HAP-1 (cell line): ENCODE measurements at places on chromosomes 6 and 20.
A peak's percentile ranks its signal among the peaks of the same experiment; 100 is the strongest.

- DNase-seq: no peak
These were observed 82.3 kb upstream of the GCM1 start for GRCh38 chr6:53230775-53231467.

DNA sequence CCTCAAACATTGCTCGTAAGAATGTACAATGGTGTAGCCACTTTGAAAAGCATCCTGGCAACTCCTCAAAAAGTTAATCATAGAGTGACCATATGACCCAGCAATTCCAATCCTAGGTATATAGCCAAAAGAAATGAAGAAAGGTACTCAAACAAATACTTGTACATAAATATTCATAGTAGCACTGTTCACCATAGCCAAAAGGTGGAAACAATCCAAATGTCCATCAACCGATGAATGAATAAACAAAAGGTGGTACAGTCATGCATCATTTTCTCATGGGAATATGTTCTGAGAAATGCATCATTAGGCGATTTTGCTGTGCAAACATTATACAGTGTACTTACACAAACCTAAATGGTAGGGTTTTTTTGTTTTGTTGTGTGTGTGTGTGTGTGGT, 74.4 kb upstream of the TBC1D7 start:
- DNase-seq: no peak

DNA sequence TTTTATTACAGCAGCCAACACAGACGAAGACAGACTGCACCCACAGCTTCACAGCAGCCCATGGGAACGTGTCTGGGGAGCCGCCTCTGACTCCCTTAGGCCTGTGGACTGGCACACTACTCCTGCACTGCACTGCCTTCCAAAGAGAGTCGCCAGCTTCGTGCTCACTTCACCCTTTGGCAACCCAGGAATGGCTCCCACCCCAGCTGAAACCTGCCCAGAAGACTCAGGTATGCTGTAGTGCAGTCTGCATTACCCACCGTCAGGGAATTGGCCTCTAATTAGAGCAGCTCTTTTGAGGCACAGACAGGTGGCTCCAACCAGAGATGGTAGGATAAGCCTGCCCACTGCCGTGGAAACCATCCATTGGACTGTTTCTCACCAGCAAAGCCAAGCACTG, 39.9 kb upstream of the FRMD1 start:
- DNase-seq: no peak

DNA sequence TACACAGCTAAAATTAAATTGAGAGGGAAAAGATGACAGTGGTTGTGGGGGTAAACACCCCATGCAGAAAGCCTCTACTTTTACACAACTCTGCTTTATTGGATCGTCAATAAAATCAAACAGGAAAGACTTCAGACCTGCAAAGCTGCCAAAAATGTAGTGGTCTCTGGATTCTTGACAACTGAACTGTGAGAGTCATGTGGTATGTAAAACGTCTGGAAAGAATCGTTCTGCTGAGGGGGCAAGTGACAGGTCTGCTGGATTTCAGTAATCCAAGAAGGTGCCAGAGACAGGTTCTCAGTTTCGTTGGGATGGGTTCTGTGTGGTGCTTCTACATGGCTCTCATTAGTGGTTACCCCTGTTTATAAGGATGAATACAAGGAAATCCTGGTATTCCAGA, 63.3 kb downstream of the TSPYL4 start:
- DNase-seq: no peak

GRCh38 chr6:56652994-56653393, 10.3 kb upstream of the DST start:
- peak; percentile 93 for DNase-seq

GRCh38 chr6:109069746-109070145, 24.9 kb downstream of the SESN1 start:
- no peak for DNase-seq

DNA sequence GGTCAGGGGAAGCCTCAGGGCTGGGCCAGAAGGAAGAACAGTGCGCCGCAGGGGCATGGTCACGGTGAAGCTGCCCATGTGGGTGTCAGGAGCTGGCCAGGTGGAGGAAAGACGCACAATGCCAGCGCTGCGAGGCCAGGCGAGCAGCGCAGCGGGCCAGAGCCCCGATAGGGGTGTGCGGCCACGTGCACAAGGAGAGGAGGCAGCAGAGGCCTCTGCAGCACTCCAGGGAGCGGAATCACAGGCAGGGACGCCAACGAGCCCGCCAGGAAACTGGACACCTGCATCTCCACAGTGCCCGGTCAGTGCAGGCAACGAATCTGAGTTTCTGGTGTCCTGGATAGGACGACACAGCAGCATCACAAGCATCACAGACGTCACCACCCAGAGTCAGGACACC, 35.7 kb downstream of the TAF4 start:
- no peak for DNase-seq

- no peak for DNase-seq
These were observed 152.4 kb upstream of the COL21A1 start for GRCh38 chr6:56399672-56400263.

- no peak for DNase-seq
These were observed 4.9 kb upstream of the APCDD1L start for GRCh38 chr20:58519940-58520712.

DNA sequence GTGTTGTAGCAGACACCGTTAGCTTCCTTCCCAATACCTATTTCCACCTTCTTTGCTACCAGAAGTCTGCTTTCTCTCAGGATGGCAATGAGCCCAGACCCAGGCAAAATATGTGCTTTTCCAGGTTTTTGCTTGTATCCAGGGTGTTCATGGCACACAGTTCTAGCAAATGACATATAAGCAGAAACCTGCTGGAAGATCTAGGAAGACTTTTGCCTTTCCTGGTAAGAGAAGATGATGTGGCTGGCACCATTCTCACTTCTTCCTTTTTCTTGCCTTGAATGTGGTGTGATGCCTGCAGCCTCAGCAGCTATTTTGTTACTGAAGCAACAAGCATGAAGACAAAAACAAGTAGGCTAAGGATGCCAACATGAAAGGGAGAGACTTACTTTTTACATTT, 19.2 kb upstream of the TBC1D22B start:
- no peak for DNase-seq

- DNase-seq: no peak
These were observed 180.5 kb downstream of the JARID2 start for GRCh38 chr6:15426395-15426794.

- no peak for DNase-seq
These were observed 3.8 kb upstream of the TMEM181 start for GRCh38 chr6:158556113-158556512.

- no peak for DNase-seq
These were observed 88.0 kb upstream of the ELOVL5 start for GRCh38 chr6:53436526-53437303.

GRCh38 chr20:51529081-51529681, 13.3 kb downstream of the NFATC2 start:
- no peak for DNase-seq

- DNase-seq: no peak
These were observed 2.1 kb upstream of the RRAGD start for GRCh38 chr6:89414215-89414614.

DNA sequence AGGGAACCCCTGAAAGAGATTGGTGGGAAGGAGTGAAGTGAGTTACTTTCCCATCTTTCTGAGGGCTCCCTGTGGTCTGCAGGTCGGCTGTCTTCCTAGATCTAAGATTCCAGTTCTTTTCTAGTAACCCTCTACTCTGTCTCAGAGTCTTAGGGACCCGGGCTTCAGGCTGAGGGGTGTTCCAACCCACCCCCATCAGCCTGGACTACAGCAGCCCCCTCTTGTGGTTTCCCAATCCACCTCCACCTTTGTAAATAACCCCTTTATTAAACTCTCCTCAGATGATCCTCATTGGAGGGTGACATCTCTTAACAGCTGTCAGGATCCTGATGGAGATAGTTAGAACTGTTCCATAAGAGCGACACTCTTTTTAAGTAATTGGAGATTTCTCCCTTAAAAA, 300.4 kb downstream of the LRFN2 start:
- DNase-seq: no peak

DNA sequence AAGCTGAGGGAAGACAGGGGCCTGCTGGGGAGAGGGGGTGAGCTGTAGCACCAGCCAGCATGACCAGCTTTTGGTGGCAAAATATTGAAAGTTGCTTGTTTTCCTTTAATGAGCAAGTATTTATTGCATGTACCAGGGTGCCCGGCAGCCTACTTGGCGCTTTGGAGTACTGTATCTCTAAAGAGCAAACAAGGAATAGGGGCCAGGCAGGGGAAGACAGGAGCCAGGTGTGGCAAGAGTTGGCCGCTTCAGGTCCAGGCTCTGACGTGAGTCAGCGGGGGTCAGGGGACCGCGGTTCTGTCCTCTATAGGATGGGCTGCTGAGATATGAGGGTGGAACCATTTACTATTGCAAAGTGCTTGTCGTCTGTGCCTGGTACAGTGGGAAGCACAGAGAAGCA, 63.1 kb downstream of the PSMG4 start:
- no peak for DNase-seq

DNA sequence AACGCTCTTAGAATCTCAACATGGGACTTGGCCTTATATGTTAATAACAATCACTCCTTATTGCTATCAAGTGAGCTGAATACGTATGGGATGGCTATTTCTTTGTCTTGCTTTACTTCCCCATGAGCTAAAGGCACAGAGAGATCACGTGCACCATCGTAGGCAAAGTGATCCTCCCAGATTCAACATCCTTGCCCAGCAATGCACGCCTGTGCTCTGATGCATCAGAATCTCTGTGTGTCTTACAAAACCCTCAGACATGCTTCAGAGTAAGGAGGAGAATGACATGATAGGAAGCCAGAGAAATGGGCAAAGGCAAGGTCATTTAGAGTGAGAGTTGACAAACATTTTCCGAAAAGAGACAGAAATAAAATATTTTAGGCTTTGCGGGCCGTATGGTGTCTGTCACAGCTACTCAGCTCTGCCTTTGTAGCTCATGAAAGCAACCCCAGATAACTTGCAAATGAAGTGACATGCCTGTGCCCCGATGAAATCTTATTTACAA, 277.6 kb upstream of the CDH4 start:
- DNase-seq: no peak

GRCh38 chr20:31943052-31943471, 8.8 kb downstream of the PDRG1 start:
- no peak for DNase-seq

GRCh38 chr6:46637145-46637544, 15.5 kb downstream of the CYP39A1 start:
- no peak for DNase-seq

DNA sequence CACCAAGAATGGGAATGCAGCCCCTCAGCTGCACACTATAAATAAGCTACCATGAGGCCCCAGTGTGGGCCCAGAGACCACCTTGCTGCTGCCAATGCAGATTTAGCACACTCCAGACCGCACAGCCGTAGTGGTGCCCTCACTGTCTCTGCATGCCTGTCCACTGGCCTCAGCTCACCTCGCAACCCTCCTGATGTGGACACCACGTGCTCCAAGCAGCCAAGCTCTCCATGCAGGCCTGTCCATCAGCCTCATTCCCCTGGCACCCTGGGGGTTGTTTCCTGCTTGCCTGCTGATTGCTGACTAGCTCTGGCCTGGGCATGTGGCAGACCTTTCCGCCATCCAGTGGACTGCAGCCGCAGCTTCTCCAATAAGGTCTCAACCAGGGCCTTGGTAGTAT, 36.2 kb downstream of the ZBTB9 start:
- DNase-seq: no peak

DNA sequence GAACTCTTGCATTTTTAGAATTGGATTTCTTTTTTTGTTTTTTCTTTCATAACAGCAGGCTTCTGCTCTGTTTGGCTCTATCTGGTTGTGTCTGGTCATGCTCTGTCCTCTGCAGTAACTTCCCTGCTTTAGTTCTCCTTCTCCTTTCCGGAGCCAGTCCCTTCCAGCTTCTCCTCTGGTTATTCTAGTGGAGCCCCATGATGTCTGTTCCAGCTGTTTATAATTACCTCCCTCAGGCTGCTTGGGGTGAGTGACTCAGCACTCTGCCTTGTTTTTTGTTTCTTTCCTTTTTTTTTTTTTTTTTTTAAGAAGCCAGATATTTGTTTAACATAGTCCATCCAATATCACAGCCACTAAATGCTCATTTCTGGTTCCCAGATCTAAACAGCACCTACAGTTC, 409.6 kb downstream of the MAFB start:
- DNase-seq: no peak

GRCh38 chr6:79657238-79657637, 26.1 kb downstream of the SH3BGRL2 start:
- no peak for DNase-seq

DNA sequence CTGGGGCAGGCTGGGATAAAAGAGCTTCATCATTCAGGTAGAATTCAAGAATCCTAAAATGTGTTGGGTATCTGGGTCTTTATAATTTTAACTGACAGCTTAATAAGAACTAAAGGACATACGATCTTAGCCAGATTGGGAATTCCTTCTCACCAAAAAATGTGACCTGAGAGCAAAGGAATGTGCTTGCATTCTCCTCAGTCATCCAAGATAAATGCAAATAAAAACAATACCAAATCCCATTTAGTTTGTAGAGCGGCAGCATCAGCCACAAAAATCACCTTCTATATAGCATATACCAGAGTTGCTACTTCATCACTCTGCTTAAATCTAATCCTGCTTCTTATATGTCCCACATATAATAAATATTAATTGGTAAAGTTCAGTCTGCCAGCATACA, 16.9 kb downstream of the USP49 start:
- DNase-seq: no peak

DNA sequence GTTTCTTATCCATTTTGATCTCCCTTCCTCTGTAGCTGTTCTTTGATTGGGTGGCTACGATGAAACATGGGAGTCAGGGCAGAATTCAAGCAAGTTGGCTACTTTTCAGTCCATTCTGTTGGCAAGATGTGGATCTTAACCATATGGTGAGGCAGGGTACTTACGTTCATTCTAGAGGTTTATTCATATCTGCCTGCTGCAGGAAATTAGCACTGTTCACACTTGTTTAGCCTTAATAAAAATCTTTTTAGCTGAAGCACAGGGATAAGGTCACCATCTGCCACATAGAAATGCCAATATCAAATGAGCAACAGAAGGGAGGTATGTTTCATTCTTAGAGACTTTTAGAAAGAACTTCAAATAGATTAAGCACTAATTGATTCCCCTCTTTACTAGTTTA, 83.9 kb downstream of the GRIK2 start:
- DNase-seq: peak; percentile 8

DNA sequence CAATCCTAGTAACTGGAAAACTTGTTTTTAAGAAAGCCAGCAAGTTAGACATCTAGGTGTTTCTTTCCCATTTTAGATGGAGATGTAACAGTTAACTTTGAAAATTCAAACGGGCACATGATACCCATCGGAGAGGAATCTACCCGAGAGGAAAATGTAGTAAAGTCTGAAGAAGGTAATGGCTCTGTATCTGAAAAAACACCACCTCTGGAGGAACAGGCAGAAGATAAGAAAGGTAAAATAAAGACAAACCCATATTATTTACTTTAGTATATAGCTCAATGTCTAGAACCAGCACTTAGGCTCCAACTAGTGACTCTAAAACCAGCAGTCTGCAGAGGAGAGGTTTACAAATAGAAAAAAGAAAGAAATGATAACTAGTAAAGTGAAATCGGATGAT, 75.9 kb downstream of the PHACTR2 start:
- DNase-seq: no peak

- no peak for DNase-seq
These were observed 331.3 kb downstream of the ZFAND3 start for GRCh38 chr6:38150681-38151296.

- DNase-seq: no peak
These were observed 100.1 kb downstream of the FARS2 start for GRCh38 chr6:5361396-5361795.

- DNase-seq: no peak
These were observed 39.7 kb upstream of the TULP1 start for GRCh38 chr6:35552285-35552917.

- DNase-seq: no peak
These were observed 211.7 kb upstream of the CST7 start for GRCh38 chr20:24737212-24737850.
